ENCODE measurements at places on chromosomes 2 and 18.

GRCh38 chr2:176174382-176174823 lies 14.1 kb upstream of the HOXD1 start:
- peak; percentile 58 for DNase-seq

- DNase-seq, result peak; percentile 9
Measured at GRCh38 chr2:164560181-164560792, 61.0 kb downstream of the GRB14 start.

DNA sequence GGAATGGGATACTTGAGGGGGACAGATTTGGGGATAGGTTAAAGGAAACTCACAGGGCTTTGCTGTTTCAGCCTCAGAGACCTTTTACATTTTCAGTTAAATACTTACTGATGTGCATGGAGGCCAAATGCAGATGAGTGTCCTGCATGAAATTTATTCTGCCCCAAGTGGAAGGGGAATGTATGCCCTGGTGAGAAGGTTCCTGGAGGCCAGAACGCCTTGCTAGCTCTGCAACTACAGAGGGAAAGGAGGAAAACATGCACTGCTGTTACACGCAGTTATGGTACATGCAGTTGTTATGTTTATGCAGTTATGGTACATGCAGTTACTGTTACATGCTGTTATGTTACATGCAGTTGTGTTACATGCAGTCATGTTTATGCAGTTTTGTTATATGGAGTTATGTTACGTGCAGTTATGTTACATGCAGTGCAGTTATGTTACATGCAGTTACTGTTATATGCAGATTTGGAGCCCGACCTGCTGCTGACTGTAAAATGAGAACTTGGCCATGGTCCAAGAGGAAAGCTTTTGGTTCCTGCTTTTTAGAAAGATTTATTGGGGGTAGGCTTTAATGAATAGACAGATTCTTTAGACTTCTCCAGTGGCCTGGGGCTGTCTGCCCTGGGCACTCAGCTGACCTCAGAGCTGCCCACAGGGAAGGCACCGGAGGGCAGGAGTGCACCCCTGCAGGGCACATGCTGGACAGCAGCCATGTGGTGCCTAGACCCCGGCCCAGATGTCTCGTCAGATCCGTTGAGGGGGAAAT lies 84.1 kb downstream of the LDLRAD4 start:
- DNase-seq, result no peak

DNA sequence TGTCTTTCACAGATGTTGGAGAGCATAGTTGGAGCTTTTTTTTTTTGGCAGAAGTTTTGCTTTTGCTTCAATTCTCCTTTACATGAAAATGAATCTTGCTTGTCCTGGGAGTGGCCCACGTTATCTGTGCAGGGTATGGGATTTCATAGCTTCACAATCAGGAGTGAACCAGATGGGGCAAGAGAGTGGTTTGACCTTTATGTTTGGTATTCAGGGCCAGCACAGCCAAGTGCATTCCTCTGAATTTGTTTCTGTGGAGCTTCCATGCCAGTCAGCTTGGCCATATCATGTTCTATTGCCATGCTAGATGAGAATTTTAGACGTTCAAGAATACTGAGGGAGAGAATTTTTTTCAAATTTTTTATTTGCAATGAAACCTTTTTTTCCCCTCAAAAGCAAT lies 116.6 kb downstream of the PRPF40A start:
- no peak for DNase-seq

GRCh38 chr18:56221195-56222065 lies 417.0 kb downstream of the TXNL1 start:
- DNase-seq, result no peak

GRCh38 chr18:39806525-39806924 lies 2148.5 kb upstream of the PIK3C3 start:
- no peak for DNase-seq

- no peak for DNase-seq
Measured at GRCh38 chr2:191369034-191369433, 123.8 kb downstream of the MYO1B start.

- DNase-seq, result no peak
Measured at GRCh38 chr2:174827371-174828369, 63.4 kb upstream of the CHRNA1 start.

DNA sequence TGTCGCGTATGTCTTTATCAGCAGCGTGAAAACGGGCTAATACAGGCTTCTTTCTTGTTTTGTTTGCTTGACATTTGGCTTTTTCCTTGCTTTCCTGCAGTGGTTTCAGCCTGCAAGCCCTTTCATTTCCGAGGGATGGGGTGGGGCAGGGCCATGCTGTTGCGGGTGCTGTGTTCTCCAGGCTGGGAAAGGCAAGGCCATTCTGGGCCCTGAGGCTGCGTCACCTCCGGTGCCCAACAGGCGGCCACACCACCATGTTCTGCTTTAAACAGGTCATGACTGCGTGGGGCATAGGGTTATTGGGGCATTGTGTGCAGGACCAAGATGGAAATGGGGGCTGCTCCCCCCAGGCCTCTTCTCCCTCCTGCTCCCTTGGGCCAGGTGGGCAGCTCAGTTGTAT lies 38.6 kb upstream of the PLB1 start:
- no peak for DNase-seq

- DNase-seq, result no peak
Measured at GRCh38 chr2:111898703-111899514, 502 bp downstream of the MERTK start.

DNA sequence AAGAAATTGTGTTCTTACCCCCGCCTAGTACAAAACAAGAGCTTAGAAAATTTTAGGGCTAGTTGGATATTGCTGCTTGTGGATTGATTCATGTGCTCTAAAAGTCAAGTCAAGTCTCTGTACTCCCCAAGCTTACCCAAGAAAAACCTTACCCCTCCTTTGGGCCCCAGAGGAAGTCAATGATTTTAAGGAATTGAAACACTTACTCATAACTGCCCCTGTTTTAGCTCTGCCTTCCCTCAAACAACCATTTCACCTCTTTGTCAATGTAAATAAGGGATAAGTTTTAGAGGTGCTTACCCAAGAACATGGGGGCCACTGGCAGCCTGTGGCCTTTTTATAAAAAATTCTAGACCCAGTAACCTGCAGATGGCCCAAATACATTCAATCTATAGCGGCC lies 136.6 kb upstream of the RMP24 start:
- no peak for DNase-seq

DNA sequence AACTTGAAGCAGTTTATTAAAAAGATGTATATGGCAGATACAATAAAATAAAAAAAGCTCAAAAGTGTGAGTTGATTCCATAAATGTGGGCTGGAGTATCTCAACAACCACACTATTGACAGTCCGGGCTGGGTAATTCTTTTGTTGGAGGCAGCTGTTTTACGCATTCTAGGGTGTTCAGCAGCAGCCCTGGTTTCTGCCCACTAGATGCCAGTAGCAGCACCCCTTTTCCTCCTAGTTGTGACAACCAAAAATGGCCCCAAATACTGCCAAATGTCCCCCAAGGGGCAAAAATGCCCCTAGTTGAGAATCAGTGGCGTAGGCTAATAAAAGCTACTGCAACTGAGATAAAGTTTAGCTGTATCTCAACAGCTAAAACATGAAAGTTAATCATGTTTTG lies 44.8 kb downstream of the CHMP3 start:
- no peak for DNase-seq

DNA sequence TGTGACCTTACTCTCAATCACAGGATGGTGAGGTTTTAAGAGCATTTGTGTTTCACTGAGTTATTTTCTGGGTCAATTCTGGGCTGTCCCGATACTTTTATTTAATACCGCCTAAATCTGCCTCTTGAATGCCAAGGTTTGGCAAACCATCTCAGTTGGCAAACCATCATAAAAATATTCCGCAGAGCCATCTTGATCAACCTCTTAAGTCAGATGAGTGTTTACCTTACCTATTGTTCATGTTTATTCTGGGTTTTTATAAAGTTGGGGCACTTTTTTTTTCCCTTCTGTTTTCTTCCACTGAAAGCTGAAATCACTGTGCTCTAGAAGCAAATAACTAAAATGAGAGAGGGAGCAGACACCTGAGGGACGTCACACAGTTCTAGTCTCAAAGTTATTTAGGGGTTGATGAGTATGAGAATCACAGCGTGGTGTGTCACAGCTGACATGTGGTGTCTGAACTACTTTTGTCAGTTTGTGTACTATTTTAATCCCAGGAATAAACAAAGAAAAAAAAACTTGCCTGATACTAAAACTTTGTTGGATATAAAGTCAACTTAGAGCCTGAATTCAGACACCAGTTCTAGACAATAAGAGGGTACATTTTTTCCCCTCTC lies 48.6 kb downstream of the ETAA1 start:
- no peak for DNase-seq

DNA sequence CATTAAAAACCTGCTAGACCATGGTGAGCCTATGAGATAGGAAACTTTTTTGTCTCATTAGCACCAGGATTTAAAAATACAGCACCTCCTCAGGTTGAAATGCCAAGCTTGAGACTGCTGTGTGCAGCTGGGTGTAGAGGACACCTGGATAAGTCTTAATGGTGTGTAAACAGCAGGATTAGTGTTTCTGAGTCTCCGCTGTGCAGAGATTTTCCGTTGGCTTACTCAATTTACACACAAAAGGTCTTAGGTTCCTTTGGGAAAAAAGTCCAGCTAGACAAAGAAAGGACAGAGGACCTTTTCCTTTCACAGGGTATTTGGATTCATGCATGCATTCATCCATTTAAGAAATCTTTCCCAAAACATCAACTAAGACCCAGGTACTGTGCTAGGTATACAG lies 168.1 kb downstream of the NRXN1 start:
- DNase-seq, result no peak

Measured in nephron progenitor cell (in vitro differentiated cells).